ENCODE measurements at places on chromosomes 5 and 9.

- DNase-seq: no peak
These were observed 1.9 kb upstream of the PCDH1 start for GRCh38 chr5:141879941-141880738.

GRCh38 chr9:7340451-7340850 is 459.1 kb downstream of the DMAC1 start:
- DNase-seq: no peak

- no peak for DNase-seq
These were observed 55.4 kb upstream of the PPP3R2 start for GRCh38 chr9:101650142-101650541.

DNA sequence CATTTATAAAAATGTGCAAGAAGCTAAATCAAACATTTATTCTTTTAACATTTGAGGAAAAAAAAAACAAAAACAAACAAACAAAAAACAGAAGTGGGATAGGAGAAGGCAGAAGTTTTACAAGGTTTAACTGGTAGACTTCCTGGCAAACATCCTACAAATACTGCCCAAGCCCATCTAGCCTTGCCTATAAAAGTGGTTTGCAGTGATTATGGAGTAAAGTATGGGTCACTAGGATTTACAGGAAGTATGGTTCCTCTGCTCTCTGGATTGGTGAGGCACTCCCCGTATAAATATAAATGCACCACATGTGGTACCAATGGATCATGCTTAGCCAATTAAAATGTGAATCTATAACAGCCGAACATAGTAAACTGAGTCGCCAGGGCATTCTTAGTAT is 291.9 kb downstream of the EDIL3 start:
- DNase-seq: no peak
